G401 (cell line): ENCODE measurements at places on chromosomes 1 and 21.
A peak's percentile ranks its signal among the peaks of the same experiment; 100 is the strongest.

DNA sequence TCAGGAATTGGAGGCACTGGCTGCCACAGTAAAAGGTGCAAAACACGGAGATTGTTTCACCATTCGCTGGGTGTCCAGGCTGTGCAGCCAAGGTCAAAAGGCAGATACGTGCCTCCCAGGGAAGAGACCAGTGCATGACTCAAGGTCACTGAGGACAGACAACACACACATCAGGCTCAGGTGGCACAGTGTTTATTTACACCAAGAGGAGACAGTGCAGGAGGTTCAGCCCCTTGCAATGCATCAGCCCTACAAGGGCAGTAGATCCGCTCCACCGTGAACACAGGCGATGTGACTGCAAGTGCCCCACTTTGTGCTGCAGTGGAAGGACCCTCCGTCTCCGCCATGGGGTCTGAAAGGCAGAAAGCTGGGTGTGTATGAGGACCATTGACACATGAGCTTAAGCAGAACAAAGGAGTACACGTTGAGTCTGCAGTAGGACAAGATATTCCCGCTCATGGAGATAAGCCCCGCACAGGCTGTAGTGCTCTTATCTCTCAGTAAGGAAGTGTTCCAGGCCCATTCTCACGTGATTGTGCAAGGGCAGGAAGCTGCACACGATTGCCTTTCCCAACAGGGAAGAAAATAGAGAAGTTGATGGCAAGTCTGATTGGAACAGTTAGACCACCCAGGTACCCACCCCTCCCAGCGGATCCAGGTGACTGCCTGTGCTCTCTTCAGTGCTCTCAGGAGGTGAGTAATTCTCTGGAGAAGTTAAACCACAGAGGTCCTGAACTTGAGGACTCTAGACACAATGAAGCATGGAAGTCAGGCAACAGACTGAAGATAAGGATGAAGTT lies 37.5 kb upstream of the QSOX1 start:
- DNase-seq, result no peak

- no peak for DNase-seq
These were observed 32.0 kb upstream of the RCAN3 start for GRCh38 chr1:24470592-24470991.

DNA sequence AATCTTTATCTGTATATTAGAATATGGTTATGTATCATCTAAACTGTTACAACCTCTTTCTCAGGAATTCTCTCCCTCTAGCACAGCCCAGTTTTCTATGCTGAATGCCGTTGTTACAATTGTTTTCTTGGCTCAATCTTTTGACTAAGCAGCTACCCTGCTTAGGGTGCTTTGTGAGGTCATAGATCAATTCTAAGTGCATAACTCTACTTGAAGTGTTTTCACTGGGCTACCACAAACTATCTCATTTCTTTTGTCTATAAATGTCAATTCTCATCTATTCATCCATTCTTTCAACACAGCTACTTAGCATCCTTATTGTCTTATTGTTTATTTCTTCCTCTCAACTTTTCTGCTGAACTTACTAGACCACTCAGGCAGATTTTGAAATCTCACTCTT lies 77.1 kb downstream of the CEP350 start:
- no peak for DNase-seq

DNA sequence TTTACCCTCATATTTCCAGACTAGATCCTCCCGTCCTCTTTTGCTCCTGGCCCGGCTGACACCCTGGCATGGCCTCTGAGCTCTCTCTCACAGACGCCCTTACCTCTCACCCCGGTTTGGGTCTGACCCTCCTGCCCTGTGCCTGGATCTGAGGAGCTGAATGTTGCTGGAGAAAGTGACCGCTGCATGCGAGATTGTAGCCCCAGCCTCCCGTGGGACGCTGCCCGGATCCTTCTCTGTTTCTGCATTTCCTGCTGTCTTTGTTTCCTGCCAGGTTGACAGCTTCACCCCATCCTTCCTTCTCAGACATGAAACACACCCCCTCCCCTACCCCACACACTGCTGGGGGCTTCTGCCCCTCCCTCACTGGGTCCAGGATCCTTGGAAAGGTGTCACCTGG lies 9.5 kb downstream of the FAM131C start:
- peak; percentile 46 for DNase-seq

DNA sequence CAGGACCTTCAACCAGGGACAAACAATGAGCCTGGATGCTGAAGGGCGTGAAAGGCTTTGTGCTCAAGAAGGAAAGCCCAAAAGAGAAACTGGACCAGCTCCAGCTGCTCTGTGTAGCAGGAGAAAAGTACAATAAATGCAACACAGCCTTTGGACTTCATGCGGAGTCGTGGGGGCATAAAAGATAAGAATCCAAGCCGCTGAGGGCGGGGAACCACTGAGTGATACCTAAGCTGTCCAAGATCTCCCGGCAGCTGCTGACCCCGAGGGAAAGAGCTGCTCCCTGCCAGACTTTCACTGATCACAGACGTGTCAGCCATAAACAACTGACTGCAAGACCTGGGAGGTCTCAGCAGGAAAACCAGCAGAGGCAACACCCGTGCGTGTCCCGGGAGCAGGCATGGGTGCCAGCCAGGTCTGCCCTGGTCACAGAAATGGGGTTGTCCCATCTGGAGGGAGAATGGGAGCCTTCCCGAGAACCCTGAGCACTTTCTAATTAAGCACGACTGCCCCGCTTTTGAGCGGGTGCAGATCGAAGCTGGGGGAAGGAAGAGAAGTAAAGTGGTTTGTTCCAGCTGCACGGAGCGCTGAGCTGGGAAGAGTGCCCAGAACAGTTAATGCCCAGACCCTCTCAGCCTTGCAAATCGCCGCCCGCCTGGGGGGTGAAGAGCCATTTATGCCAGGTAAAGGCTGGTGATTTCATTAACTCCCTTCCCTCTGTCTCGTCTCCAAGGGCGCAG lies 68.3 kb upstream of the TARDBP start:
- DNase-seq, result no peak

- no peak for DNase-seq
These were observed 27.0 kb downstream of the KHDRBS1 start for GRCh38 chr1:32040711-32041110.

GRCh38 chr1:242447689-242448088 lies 76.8 kb downstream of the PLD5 start:
- peak; percentile 64 for DNase-seq

DNA sequence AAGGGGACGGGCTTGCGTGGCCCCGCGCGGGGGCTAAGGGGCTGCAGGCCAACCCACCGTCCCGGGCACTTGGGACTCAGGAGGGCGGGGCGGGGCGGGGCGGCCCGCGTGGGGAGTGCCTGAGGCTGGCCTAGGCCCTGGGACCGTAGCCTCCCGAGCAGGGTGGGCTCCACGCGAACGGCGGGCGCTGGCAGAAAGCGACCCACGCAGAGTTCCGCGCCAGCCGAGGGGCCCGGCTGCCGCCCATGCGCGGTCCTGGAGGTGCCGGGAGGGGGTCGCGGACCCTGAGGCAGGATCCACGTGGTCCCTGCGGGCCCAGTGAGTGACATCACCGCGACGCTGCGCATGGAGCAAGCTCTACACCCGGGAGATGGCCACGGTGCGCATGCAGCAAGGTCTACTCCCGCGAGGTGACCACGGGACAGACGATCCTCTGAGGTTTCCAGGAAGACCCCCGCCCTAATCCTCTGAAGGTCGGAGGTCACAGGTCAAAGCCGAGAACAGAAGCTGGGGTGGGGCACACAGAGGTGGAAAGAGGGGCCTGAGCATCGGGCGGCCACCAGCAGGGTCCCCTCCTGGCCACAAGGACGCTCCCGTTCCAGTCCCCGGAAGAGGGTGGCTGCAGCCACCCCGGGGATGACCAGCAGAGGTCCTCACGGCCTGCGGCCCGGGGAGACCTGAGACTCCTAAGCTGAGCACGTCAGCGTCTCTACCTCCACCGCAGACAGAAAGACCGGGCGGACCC lies 13.5 kb upstream of the SLC19A1 start:
- DNase-seq, result peak; percentile 79

DNA sequence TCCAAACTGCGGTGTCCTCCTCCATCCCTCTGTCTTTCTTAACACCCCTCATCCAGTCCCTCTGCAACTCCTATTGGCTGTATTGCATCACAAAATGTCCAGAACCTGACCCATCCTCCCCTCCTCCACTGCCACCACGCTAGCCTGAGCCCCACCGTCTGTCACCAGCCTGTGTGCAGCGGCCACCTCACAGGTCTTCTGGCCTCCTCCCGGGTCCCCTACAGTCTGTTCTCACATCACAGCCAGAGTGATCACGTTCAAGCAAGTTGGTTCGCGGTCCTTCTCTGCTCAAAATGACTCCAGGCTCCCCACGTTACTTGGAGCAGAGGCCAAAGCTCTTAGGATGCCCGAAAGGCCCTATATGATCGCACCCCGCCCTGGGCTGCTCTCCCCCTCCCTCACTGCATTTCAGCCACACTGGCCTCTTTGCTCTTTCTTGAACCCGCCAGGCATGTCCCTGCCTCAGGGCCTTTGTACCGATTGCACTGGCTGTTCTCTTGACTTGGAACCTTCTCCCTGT lies 2.4 kb upstream of the PADI4 start:
- no peak for DNase-seq

GRCh38 chr1:241482761-241483250 lies 36.7 kb downstream of the FH start:
- DNase-seq, result no peak

GRCh38 chr21:17679002-17679600 lies 66.4 kb upstream of the BTG3 start:
- DNase-seq, result peak; percentile 54

DNA sequence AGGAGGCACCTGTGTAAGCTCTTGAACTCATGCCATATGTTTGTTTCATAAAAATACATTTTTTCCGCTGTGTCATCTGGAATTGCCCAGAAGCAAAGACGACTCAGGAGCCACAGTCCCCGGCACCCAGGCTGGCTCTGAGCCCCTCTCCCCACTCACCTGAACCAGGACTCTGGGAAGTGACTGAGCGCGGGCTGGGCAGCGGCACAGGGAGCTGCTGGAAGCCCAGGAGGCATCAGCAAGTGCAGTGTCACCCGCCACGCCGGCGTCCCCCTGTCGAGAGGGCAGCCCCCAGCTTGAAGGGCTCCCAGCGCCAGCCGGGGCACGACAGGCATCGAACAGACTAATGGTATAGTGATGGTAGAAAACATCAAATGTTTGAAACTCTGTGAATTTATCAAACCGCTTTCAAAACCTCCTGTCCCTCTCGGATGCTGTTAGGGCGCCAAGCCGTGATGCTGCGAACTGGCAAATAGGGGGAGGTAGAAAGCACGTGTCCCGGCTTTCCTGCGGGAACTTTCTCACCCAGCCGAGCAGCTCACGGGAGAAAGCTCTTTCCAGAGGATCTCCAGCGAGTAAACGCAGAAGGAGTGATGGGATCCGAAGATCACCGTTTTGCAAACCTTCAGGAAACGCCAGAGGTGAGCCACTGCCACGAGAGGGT lies 57.8 kb upstream of the COL18A1 start:
- no peak for DNase-seq

DNA sequence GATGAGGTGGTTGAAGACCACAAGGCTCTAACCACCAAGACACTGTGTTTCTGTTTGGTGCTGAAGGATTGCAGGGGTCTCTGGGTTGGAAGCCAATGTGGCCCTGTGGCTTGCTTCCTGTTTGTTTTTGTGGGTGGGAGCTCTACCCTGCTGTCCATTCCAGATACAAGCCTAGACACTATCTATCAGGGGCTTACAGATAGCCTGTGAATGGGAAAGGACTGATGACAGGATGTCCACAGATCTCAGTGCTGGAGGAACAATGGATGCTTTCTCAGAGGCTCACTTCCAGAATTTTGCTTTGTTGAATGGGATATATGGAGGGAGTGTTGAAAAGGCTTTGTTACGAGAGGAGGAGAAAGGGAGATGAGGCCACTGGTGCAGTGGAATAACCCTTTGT lies 69.7 kb downstream of the NOS1AP start:
- DNase-seq, result no peak

DNA sequence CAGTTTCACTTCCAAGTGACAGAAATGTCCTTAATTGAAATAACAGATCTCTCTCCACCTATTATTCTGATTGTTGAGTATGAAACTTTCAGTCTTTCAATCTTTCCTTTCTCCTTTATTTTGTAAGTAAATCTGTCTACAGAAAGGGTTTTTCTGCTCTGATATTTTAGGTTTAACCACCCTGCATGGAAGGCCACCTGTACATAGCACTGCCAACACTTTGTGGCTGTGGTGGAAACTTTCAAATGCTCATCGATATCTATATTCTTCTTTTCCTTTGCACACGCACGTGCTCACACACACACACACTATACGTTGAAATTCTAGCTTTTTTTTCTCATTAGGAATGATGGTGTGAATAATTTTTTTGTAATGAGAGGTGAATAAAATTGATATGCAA lies 1179.3 kb downstream of the KCNT2 start:
- no peak for DNase-seq

- peak; percentile 89 for DNase-seq
These were observed 129.2 kb upstream of the SYT6 start for GRCh38 chr1:114282751-114283403.

DNA sequence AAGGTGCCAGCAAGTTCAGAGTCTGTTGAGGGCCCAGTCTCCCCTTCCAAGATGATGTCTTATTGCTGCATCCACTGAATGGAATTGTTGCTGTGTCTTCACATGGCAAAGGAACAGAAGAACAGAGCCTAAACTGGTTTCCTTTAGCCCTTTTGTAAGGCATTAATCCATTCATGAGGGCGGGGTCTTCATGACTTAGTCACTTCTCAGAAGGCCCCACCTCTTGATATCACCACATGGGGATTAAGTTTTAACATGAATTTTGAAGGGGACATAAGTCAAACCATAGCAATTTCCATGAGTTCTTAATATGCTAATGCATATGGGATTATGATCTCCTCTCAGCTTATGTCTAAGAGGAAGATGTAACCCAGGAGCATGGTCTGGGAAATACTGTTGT lies 182.9 kb downstream of the LRRC7 start:
- DNase-seq, result no peak

- peak; percentile 58 for DNase-seq
These were observed at the start of gene COL11A1 for GRCh38 chr1:103108376-103109150. COL11A1 (minus strand) TSS chr1:103108522; CDS start chr1:103108178, 344 bp downstream.

GRCh38 chr1:42877380-42877779 lies 31.0 kb downstream of the ZNF691 start:
- no peak for DNase-seq

GRCh38 chr1:47941609-47942239 lies 55.5 kb downstream of the TRABD2B start:
- no peak for DNase-seq

GRCh38 chr1:45394342-45394741 lies 54.1 kb upstream of the MUTYH start:
- no peak for DNase-seq

GRCh38 chr1:79667848-79668696 lies 661.5 kb upstream of the ADGRL4 start:
- no peak for DNase-seq

DNA sequence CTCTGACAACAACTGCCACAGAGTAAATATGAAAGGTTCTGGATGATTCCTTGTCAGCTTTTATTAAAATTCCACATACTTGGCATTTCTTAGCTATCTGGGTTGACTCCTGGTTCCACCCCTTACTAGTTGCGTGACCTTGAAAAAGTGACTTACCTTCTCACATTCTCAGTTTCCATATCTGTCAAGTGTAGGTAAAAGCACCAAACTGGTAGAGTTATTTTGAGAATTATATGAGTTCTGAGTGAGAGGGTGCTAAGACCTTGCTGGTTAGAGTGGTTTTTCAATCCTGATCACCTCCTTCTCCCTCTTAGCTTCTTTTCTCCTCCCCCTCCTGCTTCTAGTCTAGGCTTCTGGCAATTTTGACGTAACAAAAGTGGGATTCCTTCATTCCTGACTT lies 83.4 kb upstream of the ABCD3 start:
- DNase-seq, result no peak

- no peak for DNase-seq
These were observed 35.5 kb downstream of the TRIM11 start for GRCh38 chr1:228370941-228371740.
